Right forelimb (tissue), 1 donor: ENCODE measurements at places on chromosomes 11 and 22.
A peak's percentile ranks its signal among the peaks of the same experiment; 100 is the strongest.

- DNase-seq = no peak
Measured at GRCh38 chr11:44032299-44033085, 15.3 kb upstream of the ACCSL start.

GRCh38 chr11:1760351-1761109 lies 3.2 kb downstream of the CTSD start:
- DNase-seq = no peak

DNA sequence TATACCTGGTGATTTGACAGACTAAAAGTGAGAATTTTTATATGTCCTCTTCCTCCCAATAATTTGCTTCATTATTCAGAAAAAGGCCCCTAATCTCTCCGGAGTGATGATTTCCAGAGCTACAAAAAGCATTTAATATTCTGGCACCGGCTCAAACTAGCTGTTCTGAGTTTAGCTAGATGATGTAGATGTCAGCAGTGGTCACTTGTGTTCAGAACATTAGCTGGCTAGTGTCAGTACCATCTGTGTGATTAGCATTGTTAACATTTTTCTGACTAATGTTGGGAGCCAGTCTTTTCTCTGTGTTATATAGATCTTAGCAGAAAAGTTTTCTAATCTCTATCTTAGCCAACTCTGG lies 68.7 kb upstream of the RRM1 start:
- DNase-seq = no peak

- no peak for DNase-seq
Measured at GRCh38 chr11:72842126-72842525, 27.9 kb downstream of the ATG16L2 start.

- no peak for DNase-seq
Measured at GRCh38 chr11:34609850-34610249, 11.0 kb upstream of the EHF start.

DNA sequence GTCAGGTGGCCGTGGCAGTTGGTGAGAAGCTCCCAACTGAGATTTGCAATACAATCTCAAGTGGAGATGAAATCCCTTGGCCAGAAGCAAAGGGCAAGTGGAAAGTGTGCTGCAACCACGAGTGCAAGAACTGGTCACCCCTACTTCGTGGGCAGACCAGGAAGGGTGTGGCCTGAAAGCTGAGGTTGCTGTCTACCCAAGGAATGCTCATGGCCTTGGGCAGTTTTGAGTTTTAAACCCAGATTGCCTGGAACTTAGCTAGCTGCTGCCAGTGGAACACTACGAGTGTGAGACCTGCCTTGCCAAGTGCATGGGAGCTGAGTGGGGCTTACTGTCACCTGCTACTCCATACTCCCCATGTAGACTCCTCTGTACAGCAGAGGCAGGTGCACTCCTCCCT lies 113.3 kb upstream of the FAT3 start:
- DNase-seq = no peak

DNA sequence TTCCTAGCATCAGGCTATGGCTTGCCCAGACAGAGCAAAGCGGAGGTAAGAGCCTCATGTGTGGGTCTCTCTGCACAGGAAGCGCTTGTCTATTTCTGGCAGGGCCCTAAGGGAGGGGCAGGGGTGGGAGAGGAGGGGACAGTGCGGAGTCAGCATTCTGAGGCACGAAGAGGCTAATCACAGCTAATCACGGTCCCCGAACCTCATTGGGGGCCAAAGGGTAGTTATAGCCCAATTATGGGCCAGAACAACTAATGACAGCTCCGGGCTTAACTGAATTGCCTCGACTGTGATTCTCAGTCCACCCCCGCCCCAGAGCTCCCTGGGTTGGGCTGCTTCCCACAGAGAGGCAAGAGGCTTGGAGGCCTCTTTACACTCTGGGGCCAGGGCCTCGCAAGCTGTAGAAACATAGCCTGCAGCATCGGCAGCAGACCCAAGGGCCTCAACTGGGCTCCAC lies 72.7 kb upstream of the PRDM11 start:
- no peak for DNase-seq

DNA sequence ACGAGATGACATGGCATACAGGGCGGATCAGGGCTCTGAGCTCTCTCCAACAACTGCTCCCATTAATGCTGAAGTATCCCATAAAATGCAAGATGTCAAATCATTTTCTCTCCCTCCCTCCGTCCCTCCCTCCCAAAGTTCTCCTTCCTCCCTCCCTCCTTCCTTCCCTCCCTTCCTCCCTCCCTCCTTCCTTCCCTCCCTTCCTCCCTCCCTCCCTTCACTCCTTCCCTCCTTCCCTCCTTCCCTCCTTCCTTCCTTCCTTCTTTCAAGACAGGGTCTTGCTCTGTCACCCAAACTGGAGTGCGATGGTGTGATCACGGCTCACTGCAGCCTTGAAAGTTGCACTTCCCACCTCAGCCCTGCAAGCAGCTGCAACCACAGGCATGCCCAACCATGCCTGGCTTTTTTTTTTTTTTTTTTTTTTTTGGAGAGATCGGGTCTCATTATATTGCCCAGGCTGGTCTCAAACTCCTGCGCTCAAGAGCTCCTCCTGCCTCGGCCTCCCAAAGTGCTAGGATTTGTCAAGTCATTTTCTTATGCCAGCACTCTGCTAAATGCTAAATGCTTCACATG lies 38.2 kb downstream of the TXN2 start:
- no peak for DNase-seq

- DNase-seq = no peak
Measured at GRCh38 chr11:35585416-35585815, 32.8 kb upstream of the FJX1 start.

GRCh38 chr22:49356428-49356827 lies 471.2 kb downstream of the BRD1 start:
- no peak for DNase-seq

DNA sequence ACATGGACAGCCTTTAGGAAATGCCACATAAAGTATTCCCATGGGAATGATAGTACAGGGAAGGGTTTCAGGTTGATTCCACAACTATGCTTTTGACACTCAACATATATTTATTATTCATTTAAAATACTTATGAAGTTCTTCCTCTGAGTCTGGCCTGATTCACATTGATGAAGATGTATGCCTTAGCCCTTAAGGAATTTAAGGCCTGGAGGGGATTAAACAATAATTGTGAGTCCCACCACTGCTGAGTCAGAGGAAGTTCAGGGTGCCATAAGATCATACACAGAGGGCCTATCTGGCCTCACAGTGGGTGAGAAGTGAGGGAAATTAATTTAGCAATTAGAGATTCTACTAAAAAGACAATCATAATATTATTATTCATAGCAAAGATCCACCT lies 161.1 kb upstream of the SNX19 start:
- DNase-seq = no peak

- no peak for DNase-seq
Measured at GRCh38 chr11:65589444-65590239, 6.0 kb downstream of the KCNK7 start.

- no peak for DNase-seq
Measured at GRCh38 chr11:95920460-95921105, 3.3 kb downstream of the MTMR2 start.

DNA sequence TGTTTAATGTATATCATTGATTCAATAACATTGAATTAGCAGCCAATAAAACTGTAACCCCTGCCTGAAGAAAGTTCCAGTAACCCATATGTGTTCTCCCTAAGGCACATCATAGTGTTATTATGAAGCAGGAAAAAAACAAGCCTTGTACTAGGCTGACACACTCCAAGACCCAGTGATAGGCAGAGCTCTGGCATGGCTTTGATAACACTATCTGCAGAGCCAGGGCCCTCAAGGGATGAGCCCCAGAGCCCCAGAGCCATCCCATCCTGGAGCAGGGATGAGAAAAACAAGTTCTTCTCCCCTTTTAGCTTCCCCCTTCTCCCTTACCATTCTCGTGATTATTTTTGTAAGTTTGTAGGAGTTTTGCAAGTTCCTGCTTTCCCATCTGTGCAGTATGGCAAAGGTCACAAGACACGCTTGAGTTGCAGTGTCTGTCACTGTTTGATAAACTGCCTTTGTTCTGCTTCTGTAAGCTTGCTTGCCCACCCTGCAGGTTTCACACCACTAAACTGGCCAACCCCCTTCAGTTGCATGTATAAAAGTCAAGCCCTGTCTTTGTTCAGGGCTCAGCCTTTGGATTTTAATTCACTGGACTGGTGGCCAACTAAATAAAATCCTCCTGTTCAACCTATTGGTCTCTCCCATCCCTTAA lies 22.3 kb upstream of the GUCY1A2 start:
- no peak for DNase-seq

GRCh38 chr22:28023036-28023435 lies 104.0 kb upstream of the PITPNB start:
- DNase-seq = no peak

- DNase-seq = no peak
Measured at GRCh38 chr11:86509588-86509974, 134.9 kb downstream of the CCDC81 start.

DNA sequence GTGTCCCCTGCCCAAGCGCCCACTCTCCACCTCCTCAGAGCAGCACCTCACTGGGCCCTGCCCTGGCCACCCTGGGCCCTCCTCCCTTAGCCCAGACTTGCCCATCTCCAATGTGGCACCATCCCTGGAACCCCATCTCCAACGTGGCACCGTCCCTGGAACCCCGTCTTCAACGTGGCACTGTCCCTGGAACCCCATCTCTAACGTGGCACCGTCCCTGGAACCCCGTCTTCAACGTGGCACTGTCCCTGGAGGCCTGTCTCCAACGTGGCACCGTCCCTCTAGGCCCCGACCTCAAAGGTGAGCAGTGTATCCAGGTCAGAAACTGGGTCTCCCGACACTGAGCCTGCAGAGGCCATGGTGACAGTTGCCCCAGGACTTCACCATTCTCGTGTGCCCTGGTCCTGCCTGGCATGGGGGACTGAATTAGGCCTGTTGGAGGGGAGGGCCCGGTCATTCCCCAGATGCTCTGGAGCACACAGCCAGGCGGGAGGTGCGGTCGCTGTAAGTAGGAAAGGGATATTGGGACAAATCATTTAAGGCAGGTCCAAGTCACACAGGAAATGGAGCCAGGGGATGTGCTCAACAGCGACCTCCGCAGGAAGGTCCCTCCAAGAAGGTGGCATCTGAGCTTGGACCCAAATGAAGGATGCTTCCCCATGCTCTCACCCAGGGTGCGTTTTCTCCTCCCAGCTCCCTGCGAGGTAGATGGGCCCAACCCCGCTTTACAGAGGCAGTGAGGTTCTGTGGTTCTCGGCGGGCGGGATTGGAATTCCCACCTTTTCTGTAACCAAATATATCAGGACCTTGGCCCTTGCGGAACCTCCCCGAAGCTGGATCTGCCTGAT lies 2.4 kb upstream of the CTSD start:
- DNase-seq = no peak

DNA sequence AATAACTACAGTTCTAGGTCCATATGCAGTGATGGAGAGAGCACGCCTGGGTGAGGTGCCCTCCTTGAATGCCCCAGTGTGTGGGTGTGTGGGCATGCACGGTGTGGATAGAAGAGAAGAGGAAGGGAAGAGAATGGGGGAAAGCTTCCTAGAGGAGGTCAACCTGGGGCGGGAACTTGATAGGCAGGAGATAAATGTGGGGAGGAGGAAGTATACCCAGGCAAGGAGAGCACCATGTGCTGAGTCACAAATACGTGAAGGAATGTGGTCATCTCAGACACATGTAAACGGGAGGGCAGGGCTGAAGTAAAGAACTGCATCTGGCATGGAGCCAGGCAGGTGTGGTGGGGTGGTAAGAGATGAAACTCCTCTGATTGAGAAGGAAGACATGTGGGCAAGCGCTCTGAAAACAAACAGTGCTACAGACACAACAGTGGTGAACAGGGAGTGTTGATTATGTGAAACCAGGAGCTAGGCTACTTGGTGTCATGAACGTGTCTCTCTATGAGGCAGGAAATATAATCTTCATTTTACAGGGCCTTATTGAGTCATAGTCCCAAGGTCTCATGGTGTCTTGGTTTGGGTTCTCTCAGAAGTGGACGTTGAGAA lies 61.5 kb upstream of the EED start:
- no peak for DNase-seq

GRCh38 chr11:26112264-26112663 lies 219.7 kb upstream of the ANO3 start:
- DNase-seq = no peak

GRCh38 chr11:67696998-67697397 lies 22.6 kb upstream of the ALDH3B2 start:
- DNase-seq = no peak

- DNase-seq = no peak
Measured at GRCh38 chr22:40300884-40301672, 45.2 kb upstream of the ADSL start.

- peak; percentile 27 for DNase-seq
Measured at GRCh38 chr11:43948341-43949225, 6.1 kb downstream of the C11orf96 start.

GRCh38 chr11:10023212-10023611 lies 270.8 kb downstream of the SBF2 start:
- DNase-seq = no peak

DNA sequence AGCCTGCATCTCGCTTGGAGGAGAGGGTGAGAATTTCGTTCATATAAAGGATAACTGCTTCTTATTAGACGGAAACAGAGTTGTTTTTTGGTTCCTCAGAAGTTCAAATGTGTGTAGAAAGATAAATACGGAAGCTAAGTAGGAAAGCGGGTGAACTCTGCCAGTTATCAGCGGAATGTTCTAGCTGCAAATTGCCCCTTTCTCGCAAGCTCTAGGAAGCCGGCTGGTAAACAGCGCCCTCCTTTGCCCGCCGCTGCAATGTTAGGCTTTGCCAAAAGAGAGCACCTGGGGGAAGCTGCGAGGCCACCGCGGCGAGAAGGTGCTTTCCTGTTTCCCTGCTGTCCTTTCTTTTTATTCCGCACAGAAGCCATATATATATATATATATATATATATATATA lies 67.0 kb downstream of the IGLL5 start:
- no peak for DNase-seq

GRCh38 chr22:46614025-46614931 lies 5.9 kb upstream of the GRAMD4 start:
- no peak for DNase-seq

DNA sequence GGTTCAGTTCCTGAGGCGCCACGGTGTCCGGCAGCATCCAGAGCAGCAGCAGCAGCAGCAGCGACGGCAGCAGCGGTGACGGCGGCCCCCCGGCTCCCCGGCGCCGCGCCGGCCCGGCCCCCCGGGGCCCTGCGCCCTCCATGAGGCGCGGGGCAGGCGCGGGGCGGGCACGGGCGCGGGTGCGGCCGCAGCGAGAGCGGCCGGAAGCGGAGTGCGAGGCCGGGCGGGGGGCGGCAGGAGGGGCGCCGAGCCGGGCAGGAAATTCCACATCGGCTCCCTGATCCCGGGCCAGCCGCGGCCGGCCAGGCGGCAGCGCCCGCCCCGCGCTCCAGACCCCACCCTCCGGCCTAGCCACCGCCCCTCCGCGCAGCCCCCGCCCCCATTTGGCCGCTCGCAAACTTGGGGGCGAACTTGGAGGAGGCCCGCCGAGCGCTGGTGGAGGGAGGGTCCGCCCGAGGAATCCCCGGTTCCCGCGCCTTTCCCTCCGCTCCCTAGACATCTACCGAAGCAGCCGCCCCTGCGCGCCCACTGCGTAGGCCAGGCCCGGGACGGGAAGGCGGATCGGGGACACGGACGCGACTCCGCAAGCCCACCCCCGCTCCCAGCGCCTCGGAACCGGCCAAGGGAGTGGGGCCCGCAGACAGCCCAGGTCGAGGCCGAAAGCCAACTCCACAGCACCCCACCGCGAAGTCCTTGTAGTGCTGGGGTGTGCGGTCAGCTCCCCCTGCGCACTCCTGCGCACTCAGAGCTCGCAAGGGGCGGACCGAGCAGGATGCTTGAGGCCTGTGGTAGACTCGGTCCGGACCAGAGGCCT lies at the start of gene SCARF2:
Gene SCARF2 (minus strand): TSS at position 213 of the 814 bp plus-strand sequence. CDS start 71 bp downstream, at position 142.
- peak; percentile 91 for DNase-seq
